ENCODE measurements at places on chromosomes 3 and 15. TPM values are rescaled to one million over a fixed set of nuclear protein-coding genes. Genes with fewer than 3 reads are reported as not detected.

DNA sequence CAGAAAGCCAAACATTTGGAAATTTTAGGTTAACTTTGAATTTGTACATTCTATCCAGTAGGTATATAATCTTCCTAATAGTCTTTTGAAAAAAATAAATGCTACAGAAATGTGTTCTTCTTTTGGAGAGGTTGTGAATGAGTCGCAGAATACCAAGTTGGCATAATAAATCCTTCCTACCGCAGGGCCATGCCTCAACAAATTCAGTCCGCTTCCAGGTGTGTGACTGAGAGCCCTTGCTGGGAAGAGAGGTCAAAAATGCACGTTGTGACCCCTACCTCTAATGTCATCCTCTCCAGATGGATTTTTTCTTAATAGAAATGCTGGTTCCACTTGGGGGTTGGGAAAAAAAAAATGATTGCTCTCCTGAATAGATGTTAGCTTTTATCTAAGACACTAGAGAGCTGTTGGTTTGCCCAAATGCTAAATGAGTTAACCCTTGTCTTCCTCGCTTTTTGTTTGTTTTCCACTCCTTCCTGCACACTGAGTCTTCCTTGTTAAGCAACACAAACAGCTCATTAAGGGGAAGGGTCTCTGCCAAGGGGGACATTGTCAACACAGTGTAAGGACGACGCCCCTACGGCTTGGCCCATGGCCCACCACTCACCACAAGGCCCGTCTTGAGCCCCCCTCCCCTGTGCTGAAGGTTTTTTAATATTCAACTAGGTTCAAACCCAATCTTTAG lies 33.9 kb downstream of the RLBP1 start:
- no peak for DNase-seq

DNA sequence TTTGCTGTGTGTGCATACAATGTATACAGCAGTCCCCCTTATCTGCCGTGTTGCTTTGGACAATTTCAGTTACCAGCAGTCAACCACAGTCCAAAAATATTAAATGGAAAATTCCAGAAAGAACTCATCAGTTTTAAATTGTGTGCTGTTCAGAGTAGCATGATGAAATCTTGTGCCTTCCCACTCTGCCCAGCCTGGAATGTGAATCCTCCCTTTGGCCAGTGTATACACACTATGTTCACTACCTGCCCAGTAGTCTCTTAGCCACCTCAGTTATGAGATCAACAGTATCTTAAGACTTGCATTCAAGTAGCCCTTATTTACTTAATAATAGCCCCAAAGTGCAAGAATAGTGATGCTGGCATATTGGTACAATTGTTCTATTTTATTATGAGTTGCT lies 133.6 kb upstream of the ABHD17C start:
- DNase-seq, result no peak

GRCh38 chr3:80586338-80586737 lies 818.5 kb upstream of the ROBO1 start:
- no peak for DNase-seq

- peak; percentile 60 for DNase-seq
These were observed 334.5 kb upstream of the UMPS start for GRCh38 chr3:124395584-124396338.

- DNase-seq, result no peak
These were observed 61.4 kb downstream of the COL8A1 start for GRCh38 chr3:99699841-99700240.

DNA sequence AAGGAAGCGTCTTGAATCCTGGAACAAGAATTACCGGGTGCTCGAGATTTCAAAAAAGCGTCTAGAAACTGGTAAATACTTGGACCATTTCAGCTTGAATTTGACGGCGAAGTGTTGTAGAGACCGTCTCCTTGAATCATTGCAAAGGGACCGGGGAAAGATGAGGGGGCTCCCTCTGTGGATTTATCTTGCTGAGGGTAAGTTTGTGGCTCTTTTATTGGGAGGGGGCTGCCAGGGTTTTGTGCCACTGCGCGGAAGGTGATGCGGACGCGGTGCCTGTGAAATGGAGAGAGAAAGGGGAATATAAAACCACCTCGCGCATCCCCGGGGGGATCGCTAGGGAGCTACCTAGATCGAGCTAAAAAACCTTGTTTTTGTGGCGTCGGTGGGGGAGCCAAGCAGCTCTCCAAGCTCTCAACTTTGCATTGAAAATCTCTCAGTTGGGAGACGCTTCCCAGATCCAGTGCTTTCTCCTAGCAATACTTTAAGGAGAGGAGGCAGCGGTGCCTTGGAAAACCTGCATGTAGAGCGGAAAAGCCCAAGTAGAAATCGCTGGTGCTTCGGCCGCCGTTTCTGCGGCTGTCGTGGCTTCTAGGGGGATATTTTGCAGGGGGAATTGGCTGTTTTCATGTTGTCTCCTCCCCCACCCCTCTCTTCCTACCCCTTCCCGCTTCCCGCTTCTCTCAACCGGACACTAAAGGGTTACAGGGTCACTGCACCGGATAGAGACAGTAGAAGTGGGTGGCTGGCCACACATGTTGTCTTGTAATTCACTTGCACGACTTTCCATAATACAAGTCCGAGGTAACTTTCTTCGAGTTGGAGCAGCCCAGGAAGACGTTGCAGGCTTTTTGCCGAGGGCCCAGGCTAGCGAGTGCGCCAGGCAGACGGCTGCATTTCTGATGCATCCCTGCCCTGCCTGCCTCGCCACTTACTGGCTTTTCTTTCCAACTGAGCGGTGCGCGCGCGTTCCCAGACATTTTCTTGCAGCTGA lies 187.6 kb downstream of the NLGN1 start:
- DNase-seq, result peak; percentile 79

DNA sequence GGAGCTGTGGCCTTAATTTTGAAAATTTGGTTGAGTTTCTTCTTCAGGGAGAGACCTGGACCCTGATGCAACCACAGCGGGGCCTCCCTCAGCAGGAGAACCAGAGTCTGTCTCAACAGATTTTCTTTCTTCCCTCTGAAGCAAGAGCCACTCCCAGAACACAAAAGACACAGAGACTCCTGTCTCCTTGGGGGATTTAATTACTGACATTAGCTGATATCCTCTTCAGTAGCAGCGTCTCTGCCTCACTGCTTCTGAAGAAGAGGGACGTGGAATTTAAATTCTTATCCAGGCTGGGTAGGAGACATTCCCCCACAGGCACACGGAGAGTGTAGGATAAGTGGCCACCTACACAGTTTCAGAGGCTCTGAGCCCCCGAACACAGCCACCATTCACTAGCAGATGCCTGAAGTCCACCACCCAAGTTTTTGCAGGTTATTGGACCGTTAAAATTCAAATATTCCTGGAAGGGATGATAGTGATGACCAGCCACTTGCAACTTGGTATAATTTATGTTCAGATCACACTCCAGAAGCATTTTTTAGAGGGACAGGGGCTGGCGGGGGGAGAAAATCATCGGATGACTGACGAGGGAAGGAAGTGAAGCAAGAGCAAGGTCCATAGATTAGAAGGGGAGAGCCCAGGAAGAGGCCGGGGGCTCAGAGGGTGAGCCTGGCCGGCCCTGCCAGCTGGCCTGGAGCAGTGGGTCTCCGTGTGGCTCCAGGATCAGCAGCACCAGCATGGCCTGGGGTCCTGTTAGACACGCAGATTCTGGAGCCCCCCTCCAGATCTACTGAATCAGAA lies 109.7 kb downstream of the BDH1 start:
- DNase-seq, result no peak

GRCh38 chr15:67968966-67969365 lies 85.1 kb upstream of the PIAS1 start:
- no peak for DNase-seq

GRCh38 chr3:120907659-120908029 lies 361 bp upstream of the STXBP5L start:
- DNase-seq, result no peak

DNA sequence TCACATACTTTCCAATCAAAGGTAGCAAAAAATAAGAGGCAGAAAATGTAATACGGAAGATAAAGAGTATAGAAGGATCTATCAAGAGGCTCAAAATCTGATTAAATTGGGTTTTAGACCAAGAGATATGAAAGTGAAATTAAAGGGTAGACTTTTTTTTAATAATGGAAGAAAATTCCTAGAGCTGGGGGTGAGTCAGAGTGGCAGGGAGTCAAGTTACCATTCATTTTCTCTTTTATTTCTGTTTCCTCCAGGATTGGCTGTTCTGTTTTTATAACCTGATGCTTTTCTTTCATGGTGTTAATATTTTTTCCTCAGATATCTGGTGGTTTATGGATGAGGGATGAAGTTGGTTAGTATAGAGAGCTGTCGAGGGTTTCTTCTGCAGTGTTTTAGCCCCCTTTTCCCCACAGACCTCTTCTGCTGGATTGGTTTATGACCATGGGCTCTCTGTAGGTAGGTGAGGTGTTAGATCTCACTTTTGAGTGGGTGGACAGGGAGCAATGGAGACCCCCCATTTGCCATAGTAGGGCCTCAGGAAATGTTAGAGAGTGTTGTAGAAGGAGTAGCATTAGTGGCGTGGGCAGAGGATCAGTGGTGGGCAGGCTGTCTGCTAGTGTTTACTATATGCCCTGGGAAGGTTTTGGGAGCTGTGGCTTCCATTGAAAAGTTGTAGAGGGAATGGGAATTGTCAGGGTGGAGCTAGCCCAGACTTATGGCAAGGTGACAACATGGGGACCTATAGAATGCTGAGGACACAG lies 201.6 kb upstream of the GOLGA6L4 start:
- no peak for DNase-seq

DNA sequence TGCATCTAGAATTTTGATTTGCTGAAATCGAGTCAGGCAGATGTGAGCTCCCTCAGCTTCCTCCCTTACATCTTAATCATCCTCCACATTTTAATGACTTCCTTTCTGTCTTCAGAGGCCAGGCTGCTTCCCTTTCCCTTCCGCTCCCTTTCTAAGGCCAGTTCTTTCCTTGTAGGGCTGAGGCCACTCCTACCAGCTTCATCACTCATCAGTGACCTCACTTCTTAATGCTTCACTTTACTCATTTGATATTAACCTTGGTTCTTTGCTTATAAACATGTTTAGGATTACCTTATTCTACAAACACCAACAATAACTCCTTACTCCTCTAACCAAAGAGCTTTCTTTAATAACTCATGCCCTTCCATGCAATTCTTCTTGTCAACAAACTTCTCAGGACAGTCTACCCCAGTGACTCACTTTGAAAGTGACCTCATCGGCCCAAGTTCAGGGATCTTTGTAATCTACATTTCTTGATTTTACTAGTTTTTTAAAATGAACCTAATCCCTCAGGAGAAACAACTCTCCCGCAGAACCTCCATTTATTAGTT lies 23.9 kb downstream of the ILDR1 start:
- peak; percentile 9 for DNase-seq

GRCh38 chr15:59298225-59298853 lies 74.3 kb downstream of the MYO1E start:
- DNase-seq, result no peak

DNA sequence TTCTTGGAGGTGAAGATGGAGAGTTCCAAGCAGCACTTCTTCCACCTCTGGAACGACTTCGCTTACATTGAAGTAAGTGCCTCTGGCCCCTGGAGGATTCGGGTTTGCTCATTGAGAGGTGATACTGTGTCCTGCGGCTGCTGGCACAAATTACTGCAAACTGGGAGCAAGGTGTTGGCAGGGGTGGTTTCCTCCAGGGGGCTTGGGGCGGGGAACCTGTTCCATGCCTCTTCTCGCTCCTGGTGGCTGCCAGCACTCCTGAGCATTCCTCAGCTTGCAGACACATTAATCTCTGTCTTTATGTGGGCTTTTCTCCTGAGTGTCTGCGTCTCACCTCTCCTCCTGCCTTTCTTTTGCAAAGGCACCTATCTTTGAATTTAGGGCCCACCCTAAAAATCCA lies 47.4 kb downstream of the MESD start:
- no peak for DNase-seq

GRCh38 chr3:138009476-138010272 lies at the start of gene CLDN18:
Gene CLDN18 (plus strand): TSS chr3:138010165. CDS start chr3:138010226, 61 bp downstream.
- peak; percentile 72 for DNase-seq

DNA sequence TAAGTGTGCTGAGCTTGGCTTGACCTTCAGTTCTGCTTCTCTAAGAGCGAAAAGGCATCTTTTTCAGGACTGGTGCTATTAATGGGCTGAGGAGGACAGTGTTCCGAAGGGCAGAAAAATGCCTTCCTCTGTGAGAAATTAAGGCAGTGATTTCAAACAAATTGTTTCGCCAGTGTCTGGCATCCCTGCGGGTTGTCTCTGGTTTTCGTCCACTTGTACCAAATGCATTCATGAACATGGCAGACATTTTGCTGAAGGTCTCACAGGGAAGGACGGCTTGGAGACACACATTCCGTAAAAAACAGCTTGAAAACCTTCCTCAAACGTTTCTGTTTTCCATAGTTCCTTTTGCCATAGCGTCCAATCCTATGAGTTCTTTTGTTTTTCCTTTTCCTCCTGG lies 57.1 kb downstream of the CEMIP start:
- DNase-seq, result no peak

DNA sequence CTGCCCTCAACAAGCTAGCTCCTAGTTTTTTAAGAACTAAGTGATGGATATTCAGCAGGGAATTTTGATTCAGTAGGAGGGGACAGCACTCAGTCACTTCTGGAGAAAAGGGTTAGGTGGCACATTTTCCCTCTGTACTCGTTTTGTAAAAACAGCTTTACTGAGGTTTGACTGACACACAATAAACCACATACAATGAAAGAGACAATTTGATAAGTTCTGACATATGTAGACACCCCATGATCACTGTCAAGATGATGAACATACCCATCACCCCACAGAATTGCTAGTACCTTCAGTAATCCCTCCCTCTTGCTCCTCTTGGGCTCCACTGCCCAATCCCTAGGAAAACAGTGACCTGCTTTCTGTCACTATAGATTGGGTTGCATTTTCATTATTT lies 29.0 kb upstream of the PLAAT1 start:
- DNase-seq, result no peak

DNA sequence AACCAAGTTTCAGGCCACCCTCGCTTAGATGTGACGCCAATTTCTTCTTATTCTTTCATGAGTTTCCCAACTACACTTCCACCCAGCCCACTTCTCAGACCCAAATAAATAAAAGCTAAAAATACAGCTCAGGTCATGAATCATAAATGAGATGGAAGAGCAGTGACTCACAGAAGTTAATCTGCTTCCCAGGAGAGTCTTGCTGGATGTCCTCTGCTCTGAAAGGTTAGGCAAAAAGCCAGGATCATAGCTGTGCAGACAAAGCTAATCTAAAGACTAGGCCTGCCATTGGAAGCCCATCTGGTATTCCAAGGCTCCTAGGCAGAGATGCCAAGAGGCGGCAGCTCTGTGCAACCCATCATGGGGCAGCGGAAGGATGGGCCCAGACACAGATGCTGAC lies 24.1 kb downstream of the SHC4 start:
- no peak for DNase-seq

- no peak for DNase-seq
These were observed 424.3 kb upstream of the TPRG1 start for GRCh38 chr3:188747489-188747888.

The XCR1 gene
- 0.18 TPM for total RNA-seq

The P3H2 gene
- 59.9 TPM for total RNA-seq

The CKMT1B gene
- 6.9 TPM for total RNA-seq

The TICRR gene
- total RNA-seq, result 0.52 TPM

The SPATA12 gene
- total RNA-seq, result 0.15 TPM

The GBE1 gene
- total RNA-seq, result 33.9 TPM

The SERINC4 gene
- total RNA-seq, result 0.18 TPM

The CCDC54 gene
- total RNA-seq, result not detected

All from lung (tissue), 17 donors.